ENCODE measurements at places on chromosomes 5 and 9.

GRCh38 chr9:133585481-133586351 lies 23.5 kb downstream of the FAM163B start:
- no peak for DNase-seq

- DNase-seq, result no peak
These were observed 17.6 kb upstream of the FCHO2 start for GRCh38 chr5:72938206-72938605.

GRCh38 chr5:3432135-3432534 lies 163.5 kb upstream of the IRX1 start:
- no peak for DNase-seq

DNA sequence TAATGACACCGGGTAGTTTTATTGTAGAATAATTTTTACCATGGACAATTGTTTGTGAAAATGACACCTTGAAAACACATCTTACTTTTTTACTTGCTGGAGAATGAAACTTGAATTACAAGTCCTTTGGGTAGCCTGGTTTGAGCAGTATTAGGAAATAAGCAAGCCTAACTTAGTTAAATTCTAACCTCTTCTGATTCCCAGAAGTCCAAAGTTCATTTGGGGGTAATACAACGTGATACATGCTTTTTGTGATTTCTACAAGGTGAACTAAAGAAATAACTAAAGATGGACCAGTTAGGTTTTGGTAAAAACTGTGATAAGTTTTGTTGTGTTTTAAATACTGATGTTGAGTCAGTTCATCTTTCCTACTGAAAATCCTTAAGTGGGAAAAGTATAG lies 135.4 kb upstream of the DMRT1 start:
- DNase-seq, result no peak

DNA sequence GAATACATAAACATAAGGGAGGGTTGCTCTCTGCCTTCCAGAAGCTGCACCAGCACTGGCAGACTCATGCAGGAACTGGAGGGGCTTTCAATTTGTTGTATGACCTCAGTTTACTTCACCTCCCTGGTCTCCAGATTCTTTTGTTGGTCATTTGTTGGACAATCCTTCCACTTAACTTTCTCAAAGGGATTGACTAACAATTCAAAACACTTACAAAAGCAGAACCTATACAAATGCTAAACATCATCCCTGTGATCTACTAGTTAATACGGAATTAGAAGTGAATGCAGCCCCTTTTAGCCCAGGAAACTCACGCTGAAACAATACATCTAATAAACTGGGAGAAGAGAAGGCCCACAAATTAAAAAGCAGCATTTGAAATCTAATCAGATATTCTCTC lies 404.6 kb upstream of the BRINP1 start:
- DNase-seq, result no peak

- DNase-seq, result no peak
These were observed 208.7 kb upstream of the RASEF start for GRCh38 chr9:83271665-83272071.

GRCh38 chr9:85332487-85332886 lies 409.3 kb downstream of the AGTPBP1 start:
- no peak for DNase-seq

DNA sequence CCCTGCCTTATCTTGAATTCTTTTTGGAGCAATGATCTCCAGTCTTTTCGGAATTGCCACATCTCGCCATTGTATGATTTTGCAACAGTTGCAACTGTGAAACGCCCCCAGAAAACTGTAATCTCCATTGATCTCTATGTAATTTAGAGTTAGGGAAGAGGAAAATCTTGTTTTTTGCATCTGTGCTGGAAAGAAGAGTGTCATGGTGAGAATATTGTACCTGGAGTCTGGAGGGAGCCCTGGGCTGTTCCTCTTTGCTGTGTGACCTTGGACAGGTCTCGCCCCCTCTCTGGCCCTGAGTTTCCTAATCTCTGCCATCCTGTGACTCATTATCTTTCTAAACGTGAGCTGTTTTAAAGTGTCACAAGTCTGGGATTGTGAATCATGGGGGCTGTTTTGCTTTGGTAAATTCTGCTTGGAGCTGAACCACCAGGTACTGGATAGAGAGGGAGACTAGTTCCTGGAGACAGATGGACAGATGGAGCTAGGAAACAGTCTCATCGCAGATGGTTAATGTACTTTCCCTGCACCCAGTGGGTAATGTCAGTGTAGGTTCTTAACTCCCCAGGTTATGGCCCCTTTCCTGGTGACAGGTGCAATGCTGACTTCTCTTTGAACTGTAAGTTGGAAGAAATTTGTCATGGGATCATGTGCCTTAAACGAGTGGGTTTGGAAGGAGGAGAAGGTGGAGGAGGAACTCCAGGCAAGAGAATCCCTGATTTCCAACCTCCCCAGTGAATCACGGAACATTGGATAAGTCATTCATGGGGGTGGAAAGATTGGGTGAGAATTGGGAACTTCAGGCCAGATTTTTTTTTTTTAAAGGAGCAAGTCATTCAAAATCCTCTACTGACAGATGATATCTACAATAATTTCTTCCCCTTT lies 19.6 kb downstream of the PPARGC1B start:
- DNase-seq, result peak; percentile 52

GRCh38 chr5:178293815-178294214 lies 61.2 kb upstream of the PHYKPL start:
- DNase-seq, result no peak

GRCh38 chr9:14433351-14434157 lies 119.6 kb upstream of the NFIB start:
- no peak for DNase-seq

DNA sequence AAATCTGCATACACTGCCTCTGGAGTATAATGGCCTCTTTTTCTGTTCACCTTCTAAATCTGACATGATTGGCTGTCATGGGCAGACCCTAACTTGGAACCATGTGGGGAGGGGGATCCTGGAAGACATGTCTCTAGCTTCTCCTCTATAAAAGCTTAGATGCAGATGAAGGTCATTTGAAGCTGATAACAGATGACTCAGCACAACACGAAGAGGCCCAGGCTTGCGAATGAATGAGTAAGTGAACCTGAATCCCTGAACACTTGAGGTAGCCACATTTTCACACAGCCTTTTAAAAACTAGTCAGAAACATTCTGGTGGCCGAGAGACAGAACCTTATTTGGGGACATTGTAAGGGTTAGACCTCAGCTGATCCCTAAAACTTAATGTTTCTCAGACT lies 282.6 kb downstream of the ELAVL2 start:
- no peak for DNase-seq

DNA sequence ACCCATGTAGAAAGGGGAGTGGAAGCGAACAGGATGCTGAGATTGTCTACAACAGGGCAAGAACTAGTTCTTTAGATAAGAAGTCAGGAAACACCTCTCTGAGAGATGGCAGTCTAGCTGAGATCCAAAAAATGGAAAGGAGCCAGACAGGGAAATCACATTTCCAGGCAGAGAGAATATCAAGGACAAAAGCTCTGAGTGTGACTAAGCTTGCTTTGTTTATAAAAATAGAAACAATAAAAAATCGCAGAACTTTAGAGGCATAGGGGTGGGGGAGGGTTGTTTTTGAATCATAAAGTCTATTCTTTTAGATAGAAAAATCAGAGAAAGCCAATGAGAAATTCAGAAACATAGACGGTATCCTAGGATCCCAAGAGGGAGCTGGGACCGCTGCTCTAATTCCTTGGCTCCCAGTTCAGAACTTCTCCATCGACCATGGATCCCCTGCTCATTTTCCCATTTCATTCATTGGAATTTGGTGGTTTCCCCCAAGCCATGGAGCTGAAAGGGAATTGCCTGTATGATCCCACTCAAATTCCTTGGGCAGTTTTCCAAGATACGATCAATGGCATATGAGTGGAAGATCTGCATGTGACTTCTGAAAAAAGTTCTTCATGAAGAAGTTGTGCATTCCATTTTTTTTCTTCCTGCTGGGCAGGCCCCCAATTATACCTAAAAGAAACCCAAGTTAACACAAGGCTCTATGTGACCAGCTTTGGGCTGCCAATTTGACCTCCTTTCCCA lies 182.0 kb downstream of the GRIA1 start:
- no peak for DNase-seq

- no peak for DNase-seq
These were observed 2.8 kb downstream of the CDH6 start for GRCh38 chr5:31196309-31196708.

GRCh38 chr5:41636605-41637004 lies 126.2 kb upstream of the PLCXD3 start:
- no peak for DNase-seq

- no peak for DNase-seq
These were observed 186.7 kb downstream of the COMMD10 start for GRCh38 chr5:116271446-116272025.

- DNase-seq, result no peak
These were observed 1.8 kb downstream of the SLC25A51 start for GRCh38 chr9:37902131-37902530.

DNA sequence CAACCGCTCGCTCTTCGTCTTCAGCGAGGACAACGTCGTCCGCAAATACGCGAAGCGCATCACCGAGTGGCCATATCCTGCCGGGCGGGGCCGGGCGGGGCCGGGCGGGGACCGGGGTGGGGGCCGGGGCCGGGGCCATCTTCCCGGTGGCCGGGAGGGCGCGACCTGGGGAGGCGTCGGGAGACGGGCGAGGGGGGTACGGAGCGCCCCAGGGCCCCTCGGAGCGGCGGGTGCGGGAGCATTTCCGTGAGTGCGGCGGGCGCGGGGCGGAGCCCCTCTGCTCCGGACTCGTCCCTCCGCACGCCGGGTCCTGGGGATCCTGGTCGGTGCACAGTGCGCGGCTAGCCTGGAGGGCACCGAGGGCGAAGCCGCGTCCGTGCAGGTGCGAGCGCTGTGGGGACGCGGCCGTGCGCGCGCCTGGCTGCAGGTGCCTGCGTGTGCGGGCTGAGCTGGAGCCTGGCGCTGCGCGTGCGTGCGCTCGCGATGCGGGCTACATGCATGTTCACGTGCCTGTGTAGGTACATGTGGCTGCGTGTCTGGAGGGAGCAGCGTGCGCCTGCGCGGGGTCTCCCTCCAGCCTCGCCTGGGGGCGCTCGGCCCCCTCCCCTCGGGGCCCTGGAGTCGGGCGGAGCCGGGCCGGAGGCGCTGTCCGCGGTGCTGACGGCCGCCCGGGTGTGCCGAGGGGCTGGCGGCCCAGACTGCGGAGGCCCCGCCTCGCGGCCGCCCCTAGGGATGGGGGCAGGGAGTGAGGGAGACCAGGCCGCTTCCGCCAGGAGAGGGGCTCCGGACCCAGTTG lies 762 bp downstream of the CACNA1B start:
- peak; percentile 8 for DNase-seq

- no peak for DNase-seq
These were observed 15.9 kb downstream of the PTAR1 start for GRCh38 chr9:69743930-69744329.

- no peak for DNase-seq
These were observed 47.6 kb downstream of the DCP2 start for GRCh38 chr5:113024076-113024697.

DNA sequence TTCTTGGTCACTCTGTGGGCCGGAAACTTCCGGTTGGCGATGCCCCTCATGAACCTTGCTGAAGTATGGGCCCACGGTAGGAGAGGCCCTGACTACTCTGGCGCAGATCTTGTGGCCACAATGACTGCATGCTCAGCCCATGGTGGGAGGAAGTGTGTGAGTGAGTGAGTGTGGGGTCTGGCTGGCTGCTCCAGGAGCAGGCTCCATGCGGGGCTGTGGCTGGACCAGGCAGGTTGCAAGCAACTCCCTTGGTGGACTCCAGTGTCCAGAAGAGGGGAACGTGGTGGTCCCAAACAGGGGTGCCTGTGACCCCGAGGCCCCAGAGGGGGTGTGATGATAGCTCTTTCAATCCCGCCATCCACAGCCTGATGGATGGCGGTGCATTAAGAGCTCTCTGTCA lies 35.5 kb upstream of the PANK3 start:
- no peak for DNase-seq

DNA sequence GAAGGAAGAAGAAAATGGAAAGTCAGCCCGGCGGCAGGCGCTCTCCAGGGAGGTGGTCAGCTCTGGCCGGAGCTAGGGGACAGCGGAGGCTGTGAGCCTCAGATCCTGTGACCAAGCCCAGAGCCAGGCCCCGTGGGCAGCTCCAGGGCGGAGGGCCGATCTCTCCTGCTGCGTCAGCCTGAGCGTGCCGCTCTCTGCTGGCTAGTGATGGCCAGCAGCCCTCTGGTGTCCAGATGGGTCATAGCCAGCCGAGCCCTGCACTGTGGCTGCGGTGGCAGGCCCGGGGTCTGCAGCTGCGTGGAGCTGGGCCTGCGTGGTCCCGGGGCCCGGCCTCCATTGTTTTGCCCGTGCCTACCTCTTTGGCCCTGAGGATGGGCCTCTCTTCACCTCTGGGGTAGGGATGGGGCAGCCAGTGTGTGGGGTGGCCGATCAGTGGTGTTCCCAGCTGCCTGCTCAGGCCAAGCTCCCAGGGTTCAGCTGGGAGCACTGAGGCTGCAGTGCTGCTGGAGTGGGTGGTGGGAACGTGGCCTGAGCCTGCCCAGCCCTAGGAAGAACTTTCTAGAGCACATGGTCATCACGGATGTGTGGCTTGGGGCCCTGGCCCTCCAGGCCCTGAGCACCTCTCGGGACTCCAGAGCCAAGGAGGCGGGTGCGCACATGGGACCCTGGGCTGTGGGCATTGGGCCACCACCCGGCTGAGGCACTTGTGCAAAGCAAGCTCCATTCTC lies 17.1 kb upstream of the NRARP start:
- DNase-seq, result no peak

DNA sequence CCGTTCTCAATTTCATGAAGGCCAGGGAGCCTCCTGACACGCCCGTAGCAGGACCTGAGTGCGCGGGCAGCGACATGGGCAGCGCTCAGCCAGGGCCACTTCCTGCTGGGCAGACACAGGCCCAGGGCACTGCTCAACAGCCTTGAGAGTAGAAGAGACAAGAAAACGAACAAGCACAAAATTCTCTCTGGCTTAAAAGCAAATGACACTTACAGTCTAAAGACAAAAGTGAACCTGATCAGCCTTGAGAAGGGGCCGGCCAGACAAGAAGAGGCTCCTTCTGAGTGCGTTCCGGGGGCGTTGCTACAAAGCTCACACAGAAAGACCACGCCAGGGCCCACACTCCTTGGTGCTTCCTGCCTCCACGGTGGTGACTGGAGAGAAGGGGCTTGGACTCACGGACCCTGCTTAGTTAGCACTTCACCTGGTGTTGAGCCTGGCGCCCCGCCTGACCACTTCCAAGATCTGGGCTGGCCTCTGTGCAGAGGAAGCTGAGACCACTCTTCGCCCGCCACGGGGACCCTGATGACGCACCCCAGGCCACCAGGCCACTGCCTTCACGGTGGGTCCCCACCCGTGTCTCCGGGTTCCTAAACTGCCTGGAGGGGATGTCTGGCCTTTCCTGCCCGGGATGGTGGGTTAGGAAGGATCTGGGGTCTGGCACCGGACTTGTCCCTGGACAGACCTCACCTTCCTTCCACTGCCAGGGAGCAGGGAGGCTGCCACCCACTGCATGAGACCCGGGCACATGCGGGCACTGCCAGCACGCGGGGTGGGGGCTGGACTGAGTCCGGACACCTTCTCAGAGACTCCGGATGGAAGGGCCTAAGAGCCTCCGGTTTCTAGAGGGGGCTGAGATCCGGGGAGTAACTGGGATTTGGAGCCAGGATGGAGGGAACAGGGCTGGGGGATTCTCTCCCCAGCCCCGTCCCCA lies 1.3 kb downstream of the SLC12A7 start:
- DNase-seq, result no peak

Measured in HL-60 (cell line).